ENCODE measurements at places on chromosomes 16 and 17. TPM values are rescaled to one million over a fixed set of nuclear protein-coding genes. Genes with fewer than 3 reads are reported as not detected.
A peak's percentile ranks its signal among the peaks of the same experiment; 100 is the strongest.

Gene AOC3
- 1.2 TPM for total RNA-seq

DNA sequence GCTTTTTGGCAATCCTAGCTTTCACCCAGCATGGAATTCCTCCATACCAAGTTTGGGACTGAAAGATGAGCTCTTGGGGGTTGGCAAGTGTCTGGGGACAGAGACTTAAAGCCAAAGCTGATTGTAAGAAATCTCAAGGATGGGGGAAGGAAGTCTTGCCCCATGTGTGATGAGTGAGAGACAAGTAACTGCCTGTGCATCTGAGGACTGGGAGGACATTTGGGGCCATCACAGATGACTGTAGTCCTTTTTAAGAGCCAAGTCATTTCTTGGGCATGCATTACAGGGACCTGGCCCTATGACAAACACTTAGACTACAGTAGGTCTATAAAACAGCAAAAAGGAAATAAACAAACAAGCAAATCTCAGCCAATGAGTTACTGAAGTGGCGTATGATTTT is 36.3 kb upstream of the CCL2 start:
- no peaks in the 10 kb centered on the region for H3K4me1 ChIP-seq
- H3K4me3 ChIP-seq: no peak overlapping the region
- no peaks in the 10 kb centered on the region for H3K36me3 ChIP-seq
- DNase-seq: no peak
- no peak overlapping the region for H3K27ac ChIP-seq

GRCh38 chr16:69522732-69523404 is 42.9 kb upstream of the NFAT5 start:
- peak; percentile 30 for DNase-seq
- peak overlapping the region; percentile 38 for H3K4me3 ChIP-seq
- H3K36me3 ChIP-seq: peaks cover 4% of the 10 kb centered on the region
- peaks cover 27% of the 10 kb centered on the region for H3K4me1 ChIP-seq
- H3K27ac ChIP-seq: peak overlapping the region; percentile 35

Gene PLXDC1
- 1.1 TPM for total RNA-seq

- no peak for DNase-seq
- no peak overlapping the region for H3K4me3 ChIP-seq
- peaks cover 5% of the 10 kb centered on the region for H3K27me3 ChIP-seq
- no peaks in the 10 kb centered on the region for H3K36me3 ChIP-seq
- H3K27ac ChIP-seq: no peak overlapping the region
These were observed 948.7 kb downstream of the KCNJ2 start for GRCh38 chr17:71118039-71118438.

- H3K36me3 ChIP-seq: no peaks in the 10 kb centered on the region
- no peak overlapping the region for H3K27ac ChIP-seq
- H3K4me1 ChIP-seq: no peaks in the 10 kb centered on the region
These were observed 243.9 kb downstream of the CA10 start for GRCh38 chr17:51914577-51914976.

Gene NPIPA7
- total RNA-seq: 6.0 TPM

DNA sequence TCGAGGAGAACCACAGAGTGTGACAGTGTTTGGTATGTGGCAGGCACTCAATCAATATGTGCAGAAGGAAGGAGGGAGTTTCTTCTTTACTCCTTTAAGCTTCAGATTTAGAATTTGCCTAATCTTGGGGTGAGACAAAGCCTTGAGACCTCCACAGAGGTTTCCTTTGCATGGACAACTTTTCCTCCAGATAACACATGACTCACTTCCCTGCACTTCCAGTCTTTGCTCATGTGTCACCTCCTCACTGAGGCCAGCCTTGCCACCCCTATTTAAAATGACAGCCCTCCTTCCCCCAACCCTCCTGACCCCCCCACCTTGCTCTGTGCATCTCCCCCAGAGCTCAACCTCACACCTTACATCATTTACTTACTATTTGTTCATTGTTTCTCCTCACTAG is 17.4 kb upstream of the NOS2 start:
- H3K36me3 ChIP-seq: no peaks in the 10 kb centered on the region
- no peak overlapping the region for H3K27ac ChIP-seq
- no peak overlapping the region for H3K4me3 ChIP-seq

DNA sequence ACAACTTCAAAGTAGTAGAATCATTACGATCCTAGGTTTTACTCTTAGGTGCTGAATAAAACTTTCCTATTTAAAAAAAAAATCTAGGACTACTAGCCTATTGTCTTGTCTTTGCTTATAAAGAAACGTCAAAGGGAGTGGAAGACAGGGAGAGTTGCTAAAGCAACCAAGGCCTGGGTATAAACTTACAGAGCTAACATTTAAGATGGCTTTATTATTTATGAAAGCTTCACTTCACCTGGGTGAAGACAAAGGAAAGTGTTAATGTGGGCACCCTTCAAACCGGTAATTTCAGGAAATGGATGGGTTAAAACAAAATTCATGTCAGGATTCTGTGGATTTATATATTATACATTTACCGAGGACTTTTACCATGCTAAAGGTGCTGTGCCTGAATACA is 2.5 kb downstream of the DUSP14 start:
- no peak overlapping the region for H3K27ac ChIP-seq
- DNase-seq: no peak
- peaks cover 43% of the 10 kb centered on the region for H3K4me1 ChIP-seq
- H3K4me3 ChIP-seq: peak overlapping the region; percentile 7
- no peaks in the 10 kb centered on the region for H3K27me3 ChIP-seq
- peaks cover 8% of the 10 kb centered on the region for H3K36me3 ChIP-seq

- H3K4me3 ChIP-seq: no peak overlapping the region
- H3K36me3 ChIP-seq: no peaks in the 10 kb centered on the region
- no peak overlapping the region for H3K27ac ChIP-seq
- H3K27me3 ChIP-seq: peaks cover 30% of the 10 kb centered on the region
- H3K4me1 ChIP-seq: no peaks in the 10 kb centered on the region
These were observed 11.3 kb downstream of the UTS2R start for GRCh38 chr17:82382933-82383255.

- H3K36me3 ChIP-seq: no peaks in the 10 kb centered on the region
- H3K27ac ChIP-seq: no peak overlapping the region
- peaks cover 25% of the 10 kb centered on the region for H3K4me1 ChIP-seq
- H3K4me3 ChIP-seq: no peak overlapping the region
- no peaks in the 10 kb centered on the region for H3K27me3 ChIP-seq
These were observed 12.6 kb downstream of the GRB7 start for GRCh38 chr17:39750131-39751015.
